ENCODE measurements at places on chromosomes 13 and 19. TPM values are rescaled to one million over a fixed set of nuclear protein-coding genes. Genes with fewer than 3 reads are reported as not detected.
A peak's percentile ranks its signal among the peaks of the same experiment; 100 is the strongest.

- H3K27me3 ChIP-seq = no peaks in the 10 kb centered on the region
- H3K36me3 ChIP-seq = no peaks in the 10 kb centered on the region
- no peaks in the 10 kb centered on the region for H3K4me1 ChIP-seq
- no peak overlapping the region for H3K27ac ChIP-seq
Measured at GRCh38 chr13:112244495-112245177, 131.5 kb upstream of the SPACA7 start.

DNA sequence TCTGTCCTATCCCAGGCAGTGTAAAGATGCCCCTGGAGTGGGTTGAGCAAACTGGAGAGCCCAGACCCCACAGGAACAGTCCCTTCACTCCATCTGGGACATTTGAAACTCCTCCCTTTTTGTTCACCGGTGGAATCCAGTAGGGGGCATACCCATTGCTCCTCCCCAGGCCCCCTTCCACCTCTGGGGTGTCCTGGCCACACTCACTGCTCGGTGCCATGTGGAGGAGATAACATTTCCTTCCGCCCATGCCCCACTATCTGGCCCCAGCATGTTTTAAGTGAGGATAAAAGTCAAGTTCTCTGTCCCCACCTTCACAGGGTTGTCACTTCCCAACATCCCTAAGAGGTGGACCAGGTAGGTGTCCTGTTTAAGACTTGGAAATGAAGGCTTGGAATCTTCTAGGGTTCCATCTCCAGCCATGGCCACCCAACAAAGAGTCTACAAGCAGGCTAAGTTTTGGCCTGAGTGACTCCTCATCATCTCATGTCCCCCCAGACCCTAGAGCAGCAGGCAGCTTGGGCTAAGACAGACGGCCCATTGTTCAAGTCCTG lies 9.3 kb downstream of the ZNF526 start:
- no peak for DNase-seq
- no peak overlapping the region for H3K27ac ChIP-seq
- H3K36me3 ChIP-seq = peaks cover 23% of the 10 kb centered on the region
- no peaks in the 10 kb centered on the region for H3K27me3 ChIP-seq
- H3K4me1 ChIP-seq = peaks cover 35% of the 10 kb centered on the region

DNA sequence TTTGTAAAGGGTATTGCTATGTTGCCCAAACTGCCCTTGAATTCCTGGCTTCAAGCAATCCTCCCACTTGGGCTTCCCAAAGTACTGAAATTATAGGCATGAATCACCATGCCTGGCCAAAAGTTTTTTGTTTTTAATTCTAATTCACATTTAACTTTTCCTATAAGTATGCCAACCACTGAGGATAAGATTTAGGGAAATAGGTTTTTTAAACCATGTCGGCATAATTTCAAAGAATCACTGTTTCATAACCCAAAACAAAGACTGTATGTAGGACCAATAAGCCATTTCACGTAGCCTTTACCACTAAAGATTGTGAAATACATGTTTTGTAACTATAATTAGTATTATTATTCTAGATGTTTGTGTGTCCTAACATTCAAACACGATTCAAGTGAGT lies 8.2 kb downstream of the ZDHHC20 start:
- H3K27me3 ChIP-seq = no peaks in the 10 kb centered on the region
- peaks cover 3% of the 10 kb centered on the region for H3K36me3 ChIP-seq
- peaks cover 45% of the 10 kb centered on the region for H3K4me1 ChIP-seq

GRCh38 chr13:48318377-48318811 lies 14.8 kb downstream of the RB1 start:
- H3K4me1 ChIP-seq = peaks cover 33% of the 10 kb centered on the region
- peaks cover 5% of the 10 kb centered on the region for H3K27me3 ChIP-seq
- H3K36me3 ChIP-seq = peaks cover 34% of the 10 kb centered on the region
- peak overlapping the region; percentile 85 for H3K4me3 ChIP-seq
- DNase-seq = no peak
- H3K27ac ChIP-seq = no peak overlapping the region

- H3K4me1 ChIP-seq = no peaks in the 10 kb centered on the region
- peaks cover 31% of the 10 kb centered on the region for H3K27me3 ChIP-seq
- no peaks in the 10 kb centered on the region for H3K36me3 ChIP-seq
- DNase-seq = no peak
- no peak overlapping the region for H3K27ac ChIP-seq
- no peak overlapping the region for H3K4me3 ChIP-seq
Measured at GRCh38 chr13:36804588-36804987, 14.4 kb upstream of the RFXAP start.

- peak; percentile 98 for DNase-seq
- no peaks in the 10 kb centered on the region for H3K36me3 ChIP-seq
- H3K27me3 ChIP-seq = no peaks in the 10 kb centered on the region
- H3K4me1 ChIP-seq = peaks cover 11% of the 10 kb centered on the region
Measured at GRCh38 chr19:38769635-38770211, 3.6 kb downstream of the LGALS7 start.

DNA sequence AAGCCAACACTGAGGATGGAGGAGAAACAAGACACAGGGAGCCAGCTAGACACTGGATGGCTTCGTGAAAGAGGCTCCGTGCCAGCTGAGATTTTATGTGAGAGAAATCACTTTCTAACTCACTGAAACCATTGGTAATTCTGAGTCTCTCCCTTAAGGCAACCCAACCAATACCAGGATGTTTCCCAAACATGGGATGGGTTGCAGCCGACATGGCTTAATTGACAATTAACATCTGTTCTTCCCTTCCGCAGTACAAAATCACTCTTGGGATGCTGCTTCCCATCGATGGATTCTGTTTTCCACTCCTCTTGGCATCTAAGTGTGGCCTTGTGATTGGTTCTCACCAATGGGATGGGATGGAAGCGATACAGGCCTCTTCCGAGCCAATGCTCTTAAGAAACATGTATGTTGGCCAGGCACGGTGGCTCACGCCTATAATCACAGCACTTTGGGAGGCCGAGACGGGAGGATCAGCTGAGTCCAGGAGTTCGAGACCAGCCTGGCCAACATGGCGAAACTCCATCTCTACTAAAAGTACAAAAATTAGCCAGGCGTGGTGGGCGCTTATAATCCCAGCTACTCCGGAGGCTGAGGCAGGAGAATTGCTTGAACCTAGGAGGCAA lies 2.3 kb upstream of the ZNF787 start:
- no peaks in the 10 kb centered on the region for H3K27me3 ChIP-seq
- H3K4me1 ChIP-seq = peaks cover 40% of the 10 kb centered on the region
- DNase-seq = no peak
- H3K36me3 ChIP-seq = no peaks in the 10 kb centered on the region
- no peak overlapping the region for H3K4me3 ChIP-seq

DNA sequence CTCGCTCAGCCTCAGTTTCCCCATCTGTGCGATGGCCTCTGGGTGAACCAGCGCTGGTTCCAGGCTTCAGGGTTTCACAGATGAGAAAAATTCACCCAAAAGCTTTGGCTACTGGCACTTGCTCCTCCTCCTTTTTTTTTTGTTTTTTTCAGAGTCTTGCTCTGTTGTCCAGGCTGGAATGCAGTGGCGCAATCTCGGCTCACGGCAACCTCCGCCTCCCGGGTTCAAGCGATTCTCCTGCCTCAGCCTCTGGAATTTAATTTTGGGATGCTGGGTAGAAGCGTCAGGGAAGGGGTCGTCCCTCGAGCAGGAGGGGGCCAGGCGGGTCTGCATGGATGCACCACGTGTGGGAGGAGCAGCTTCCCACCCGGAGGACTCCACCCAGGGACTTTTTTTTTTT lies 7.0 kb downstream of the PRSS57 start:
- H3K4me3 ChIP-seq = no peak overlapping the region
- no peaks in the 10 kb centered on the region for H3K27me3 ChIP-seq
- no peaks in the 10 kb centered on the region for H3K36me3 ChIP-seq
- no peaks in the 10 kb centered on the region for H3K4me1 ChIP-seq
- H3K27ac ChIP-seq = no peak overlapping the region

DNA sequence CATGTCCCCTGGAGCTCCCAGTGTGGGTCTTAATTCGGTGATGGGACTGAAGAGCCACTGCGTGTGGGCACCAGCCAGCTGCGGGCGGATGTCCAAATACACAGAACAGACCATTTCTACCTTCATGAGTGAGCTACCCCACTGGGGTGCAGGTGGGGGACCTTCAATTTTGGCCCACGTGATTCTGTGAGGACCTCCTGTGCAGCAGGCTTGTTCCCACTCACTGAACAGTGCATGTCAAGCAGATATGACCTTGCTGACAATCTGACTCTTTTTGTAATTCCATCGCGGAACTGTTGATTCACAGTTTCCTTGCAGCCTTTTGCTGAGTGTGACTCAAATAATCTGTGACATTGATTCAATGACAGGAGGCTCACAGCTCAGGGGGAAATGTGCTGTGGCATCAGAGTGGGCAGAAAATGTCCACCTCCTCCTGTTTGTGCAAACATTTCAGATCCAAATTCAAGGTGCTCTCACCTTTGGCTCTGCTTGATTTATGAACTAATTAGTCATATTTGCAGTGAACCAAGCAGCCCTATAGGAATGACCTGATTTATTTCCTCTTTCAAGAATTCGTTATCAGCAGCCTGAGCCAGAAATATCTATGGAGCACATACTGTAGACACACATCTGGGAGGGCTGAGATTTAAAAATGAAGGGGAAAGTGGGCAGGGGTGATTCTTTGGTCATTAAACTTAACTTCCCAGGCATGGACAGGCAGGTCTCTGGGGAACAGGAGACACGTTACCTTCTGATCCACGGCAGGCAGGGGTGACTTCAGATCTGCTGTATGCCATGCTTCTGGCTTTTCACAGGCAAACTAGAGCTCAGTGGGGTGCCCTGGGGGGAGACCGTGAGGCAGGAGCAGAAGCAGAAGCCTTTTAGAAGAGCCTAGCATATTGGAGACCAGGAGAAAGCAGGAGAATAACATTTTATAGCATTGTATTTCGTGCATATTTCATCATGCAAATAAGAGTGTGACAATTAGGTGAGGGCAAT lies 170.0 kb upstream of the KL start:
- H3K27me3 ChIP-seq = peaks cover 4% of the 10 kb centered on the region
- peaks cover 3% of the 10 kb centered on the region for H3K36me3 ChIP-seq
- no peak overlapping the region for H3K27ac ChIP-seq
- peaks cover 16% of the 10 kb centered on the region for H3K4me1 ChIP-seq
- DNase-seq = no peak
- no peak overlapping the region for H3K4me3 ChIP-seq

Gene C13orf42
- not detected for total RNA-seq

Gene ZNF492
- 0.93 TPM for total RNA-seq

Gene PRODH2
- not detected for total RNA-seq

Gene ZNF329
- total RNA-seq = 8.0 TPM

Gene FBXL12
- total RNA-seq = 36.9 TPM
